Left renal pelvis (tissue), 4 donors: ENCODE measurements at places on chromosomes 1 and 21.

- DNase-seq, result no peak
These were observed 90.8 kb downstream of the LHX9 start for GRCh38 chr1:198007687-198008607.

- DNase-seq, result no peak
These were observed 31.5 kb downstream of the TNFSF4 start for GRCh38 chr1:173175514-173176145.

- no peak for DNase-seq
These were observed 8.3 kb upstream of the TRABD2B start for GRCh38 chr1:48005253-48006117.

GRCh38 chr1:161483361-161483760, 21.9 kb upstream of the FCGR2A start:
- DNase-seq, result no peak

GRCh38 chr1:6593810-6594209, 8.9 kb downstream of the KLHL21 start:
- DNase-seq, result no peak

DNA sequence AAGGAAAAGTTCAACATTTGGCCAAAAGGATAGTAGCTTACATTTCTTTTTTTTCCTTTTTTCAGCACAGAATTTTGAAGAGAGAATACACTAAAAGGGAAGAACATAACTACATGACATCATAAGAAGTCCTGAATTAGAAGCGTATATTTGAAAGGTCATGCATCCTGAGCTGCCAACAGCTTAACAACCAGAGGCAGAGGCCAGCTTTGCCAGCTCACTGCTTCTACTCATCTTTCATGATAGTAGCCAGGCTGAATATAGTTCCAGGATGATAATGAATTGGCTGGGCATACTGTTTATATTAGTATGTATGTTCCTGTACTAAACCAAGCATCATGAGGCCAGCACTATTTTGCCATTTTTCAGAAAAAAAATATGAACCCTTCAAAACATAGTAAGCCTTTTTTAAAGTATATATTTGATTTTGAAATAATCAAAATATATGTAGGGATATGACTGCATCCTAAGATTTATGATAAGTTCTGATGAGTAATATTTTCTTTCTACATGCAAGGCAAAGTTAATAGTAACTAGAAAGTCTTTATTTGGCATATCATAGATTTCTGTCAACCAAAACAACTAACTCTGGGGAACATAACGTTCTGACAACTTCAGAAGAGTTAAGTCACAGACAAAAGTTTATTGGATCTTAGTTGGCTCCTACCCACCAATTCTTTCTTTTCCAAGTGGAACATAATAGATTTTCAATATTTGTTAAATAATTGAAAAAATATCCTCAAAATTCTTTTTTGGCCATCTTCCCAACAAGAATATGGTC, 123.2 kb downstream of the DPYD start:
- no peak for DNase-seq

DNA sequence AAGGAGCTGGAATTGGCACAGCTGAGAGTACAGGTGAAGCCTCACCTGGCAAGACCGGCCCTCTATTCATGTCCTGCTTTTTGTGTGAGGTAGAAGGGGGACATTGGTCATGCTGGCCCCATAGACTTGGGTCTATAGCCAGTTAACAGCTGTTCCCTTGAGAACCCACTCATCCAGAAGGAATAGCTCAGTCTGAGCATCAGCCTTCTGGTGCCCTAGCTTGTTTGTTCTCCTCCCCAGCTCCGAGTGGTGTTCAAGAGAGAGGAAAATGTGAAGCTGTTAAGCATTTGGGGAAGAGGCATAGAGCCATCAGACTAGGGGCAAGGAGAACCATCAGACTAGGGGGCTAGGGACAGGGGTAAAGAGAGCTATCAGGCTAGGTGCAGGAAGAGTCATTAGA, 290.9 kb downstream of the SIPA1L2 start:
- no peak for DNase-seq

- no peak for DNase-seq
These were observed 7.5 kb downstream of the TRIM63 start for GRCh38 chr1:26059906-26060305.

GRCh38 chr21:34979383-34979782, 69.7 kb downstream of the RUNX1 start:
- no peak for DNase-seq

GRCh38 chr1:23768733-23769132, 9.5 kb upstream of the PITHD1 start:
- no peak for DNase-seq

DNA sequence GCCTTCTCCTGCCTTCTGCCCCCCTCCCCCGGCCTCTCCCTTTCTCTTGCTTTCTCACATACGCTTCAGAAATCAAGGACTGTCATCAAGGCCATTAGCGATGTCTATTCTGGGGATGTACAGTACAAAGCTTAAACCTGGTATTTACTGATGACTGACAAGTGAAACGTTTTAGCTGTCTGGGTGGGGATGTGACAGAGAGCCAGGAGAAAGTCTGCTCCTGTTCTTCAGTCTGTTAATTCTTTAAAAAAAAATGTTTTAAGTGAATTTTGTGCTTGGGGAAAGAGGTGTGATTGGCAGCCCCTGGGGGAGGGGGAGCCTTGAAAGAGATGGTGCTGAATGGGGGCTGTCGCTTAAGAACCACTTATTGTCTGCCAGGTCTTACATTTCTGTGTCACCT, 283.0 kb upstream of the PLXNA2 start:
- no peak for DNase-seq

GRCh38 chr1:205528887-205529825, 24.7 kb downstream of the CDK18 start:
- DNase-seq, result no peak

DNA sequence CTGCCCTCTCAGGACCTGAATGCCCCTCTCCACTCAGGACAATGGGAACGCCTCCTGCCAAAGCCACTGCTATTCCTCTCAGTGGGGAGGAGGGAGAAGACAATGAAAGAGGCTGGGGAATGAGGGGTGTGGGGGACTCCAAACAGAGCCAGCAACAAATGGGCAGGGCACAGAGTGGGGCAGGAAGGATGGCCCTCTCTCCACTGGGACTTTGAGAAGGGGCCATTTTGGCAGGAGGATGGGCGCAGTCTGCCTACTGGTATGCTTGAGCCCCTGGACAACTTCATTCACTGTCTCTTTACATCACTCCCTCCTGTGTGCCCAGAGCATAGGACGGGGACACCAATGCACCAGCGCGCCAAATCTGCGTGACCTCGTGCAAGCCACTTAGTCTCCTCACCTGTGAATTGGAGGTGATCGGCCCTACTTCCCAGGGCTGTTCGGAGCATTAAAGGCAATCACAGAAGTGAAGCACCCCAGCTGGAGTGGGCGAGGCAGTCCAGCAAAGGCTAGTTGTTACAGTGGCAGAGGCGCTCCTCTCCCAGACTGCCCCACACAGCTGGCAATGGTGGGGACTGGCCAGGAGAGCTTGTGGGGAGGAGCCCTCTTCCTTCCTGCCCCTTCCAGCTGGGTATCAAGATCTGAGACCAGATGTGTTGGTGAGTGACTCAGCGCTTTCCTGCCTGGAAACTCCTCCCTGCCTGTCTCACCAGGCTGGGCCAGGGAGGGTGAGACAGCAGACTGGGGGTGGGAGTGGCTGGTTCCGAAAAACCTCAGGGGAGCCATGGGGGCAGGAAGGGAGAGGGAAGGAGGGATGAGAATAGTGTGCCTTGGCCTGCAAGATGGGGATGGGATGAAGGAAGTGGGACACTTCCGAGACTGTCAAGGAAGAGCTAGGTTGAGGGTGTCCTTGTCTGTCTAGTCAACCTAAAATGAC, 22.4 kb upstream of the SYNC start:
- no peak for DNase-seq

DNA sequence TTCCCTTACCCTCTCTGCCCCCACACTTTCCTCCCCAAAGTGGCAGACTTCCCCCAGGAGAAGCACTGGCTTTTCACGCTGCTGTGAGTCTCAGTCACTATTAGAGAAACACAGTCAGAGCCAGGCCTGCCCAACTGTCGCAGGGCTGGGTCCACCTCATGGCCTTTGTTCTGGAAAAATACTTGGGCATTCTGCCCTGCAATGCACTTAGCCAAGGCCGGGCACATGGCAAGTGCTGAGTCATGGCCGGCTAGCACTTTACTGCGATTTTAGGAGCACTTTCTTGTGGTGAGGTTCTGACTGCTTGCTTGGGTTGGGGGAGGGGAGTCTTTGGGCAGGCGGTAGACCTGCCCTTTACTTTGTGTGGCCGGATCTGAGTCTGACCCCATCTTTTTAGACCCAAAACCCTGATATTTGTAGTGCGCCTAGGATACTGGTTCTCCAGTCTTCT, 7.7 kb downstream of the EPHX1 start:
- DNase-seq, result no peak

GRCh38 chr21:18759267-18759666, 355.7 kb upstream of the TMPRSS15 start:
- no peak for DNase-seq

DNA sequence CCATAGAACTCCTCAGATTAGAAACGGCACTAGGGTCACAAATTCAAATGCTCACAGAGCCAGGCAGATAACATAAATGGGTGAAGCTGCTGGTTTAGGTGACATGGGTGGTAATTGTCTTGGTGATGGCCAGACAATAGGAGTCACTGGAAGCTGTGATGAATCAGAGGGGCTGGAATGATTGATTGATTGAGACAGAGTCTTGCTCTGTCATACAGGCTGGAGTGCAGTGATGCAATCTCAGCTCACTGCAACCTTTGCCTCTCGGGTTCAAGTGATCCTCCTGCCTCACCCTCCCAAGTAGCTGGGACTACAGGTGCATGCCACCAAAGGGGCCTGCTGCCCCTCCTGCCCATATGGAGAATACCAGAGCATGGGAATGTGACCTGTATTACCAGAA, 63.0 kb downstream of the HIVEP3 start:
- no peak for DNase-seq

DNA sequence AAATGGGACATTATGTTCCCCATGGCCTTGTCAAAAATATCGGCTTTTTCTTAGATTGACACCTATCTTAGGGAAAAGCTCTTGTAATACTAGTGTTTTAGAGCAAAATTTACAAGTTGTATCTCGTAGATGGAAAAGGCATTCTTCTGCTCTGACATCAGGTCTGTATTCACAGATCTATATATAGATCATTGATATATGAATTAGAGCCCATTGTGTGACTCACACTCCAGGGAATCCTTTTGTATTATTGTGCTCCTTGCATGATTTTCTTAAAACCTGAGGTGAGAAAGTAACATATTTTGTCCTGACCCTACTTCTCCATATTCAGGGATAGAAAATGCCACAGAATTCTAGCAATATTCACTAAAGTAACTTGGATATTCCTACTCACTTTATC, 1160.8 kb upstream of the B3GALT2 start:
- DNase-seq, result no peak

DNA sequence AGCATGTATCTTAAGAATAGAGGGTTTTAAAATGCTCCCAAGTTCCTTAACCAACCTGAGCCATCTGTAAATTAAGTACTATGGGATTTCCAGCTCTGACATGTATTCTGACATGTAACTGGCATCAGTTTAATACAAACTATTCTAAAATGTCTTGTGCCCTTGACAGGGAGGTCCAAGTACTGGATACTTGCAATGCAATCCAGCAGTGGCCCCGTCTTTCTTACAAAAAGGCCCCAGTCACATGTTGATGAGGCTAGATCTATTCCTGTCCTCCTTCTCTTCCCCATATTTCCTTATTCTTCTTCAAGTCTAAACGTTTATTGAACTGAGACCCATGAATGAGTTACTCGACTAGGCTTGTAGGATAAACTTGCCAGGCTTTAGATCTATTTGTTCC, 46.4 kb downstream of the MRPL39 start:
- DNase-seq, result no peak

DNA sequence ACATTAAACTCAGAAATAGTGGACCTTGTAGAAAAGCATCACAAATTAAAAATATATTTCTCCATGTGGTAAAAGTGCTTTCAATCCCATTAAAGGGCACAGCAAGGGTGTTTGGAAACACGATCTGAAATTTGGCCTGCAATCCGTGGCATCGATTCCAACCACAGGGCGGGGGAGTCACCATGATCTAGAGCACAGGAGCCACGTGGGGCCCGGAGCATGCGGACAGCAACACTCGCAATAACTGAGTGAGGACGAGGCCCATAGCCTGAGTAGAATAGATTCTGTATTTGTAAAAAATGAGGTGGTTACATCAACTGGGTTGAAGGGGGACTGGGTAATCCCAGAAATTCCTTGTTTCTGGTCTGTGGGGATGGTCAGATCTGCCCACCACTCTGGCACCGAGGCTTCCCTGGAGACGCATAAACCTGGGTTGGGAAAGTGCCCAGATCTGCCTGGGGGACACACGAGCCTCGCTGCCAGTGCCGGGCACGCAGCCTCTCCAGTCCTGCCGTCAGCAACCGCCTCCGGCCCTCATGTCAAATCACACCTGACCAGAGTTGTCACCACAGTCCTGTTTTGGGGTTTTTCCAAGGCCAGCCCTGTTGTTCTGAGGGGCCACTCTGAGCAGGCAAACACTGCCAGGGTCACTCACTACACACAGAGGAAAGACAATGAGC, 104.3 kb downstream of the PGBD5 start:
- no peak for DNase-seq

DNA sequence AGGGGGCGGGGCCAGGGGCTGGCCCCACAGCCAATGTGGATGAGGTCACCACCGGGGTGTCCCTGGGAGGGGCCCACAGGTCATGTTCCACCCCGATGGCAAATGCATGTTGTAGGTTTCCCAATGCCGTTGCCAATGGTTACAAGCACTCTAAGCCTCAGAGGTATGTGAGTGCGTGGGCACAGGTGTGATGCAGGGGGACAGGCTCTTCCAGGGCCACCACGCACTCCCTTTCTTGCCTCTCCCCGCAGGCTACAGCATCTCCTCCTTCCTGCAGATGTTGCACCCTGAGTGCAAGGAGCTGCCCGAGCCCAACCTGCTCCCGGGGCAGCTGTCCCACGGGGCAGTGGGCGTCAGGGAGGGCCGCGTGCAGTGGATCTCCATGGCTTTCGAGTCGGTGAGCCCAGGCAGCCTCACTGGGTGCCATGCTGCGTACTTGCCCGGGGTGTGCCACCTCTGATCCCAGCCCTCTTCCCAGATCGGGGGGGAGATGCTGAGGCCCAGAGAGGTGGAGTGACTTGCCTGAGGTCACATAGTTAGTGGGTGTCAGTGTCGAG, 52.4 kb downstream of the DISP3 start:
- no peak for DNase-seq

GRCh38 chr1:24111996-24112779, at the start of gene MYOM3:
TSS of gene MYOM3 (minus strand) at chr1:24112135. CDS start at chr1:24108636, 3,499 bp downstream.
- no peak for DNase-seq

GRCh38 chr1:230211436-230212145, 144.6 kb downstream of the GALNT2 start:
- no peak for DNase-seq

- DNase-seq, result no peak
These were observed 188.8 kb downstream of the ADGRL2 start for GRCh38 chr1:81989524-81989923.

DNA sequence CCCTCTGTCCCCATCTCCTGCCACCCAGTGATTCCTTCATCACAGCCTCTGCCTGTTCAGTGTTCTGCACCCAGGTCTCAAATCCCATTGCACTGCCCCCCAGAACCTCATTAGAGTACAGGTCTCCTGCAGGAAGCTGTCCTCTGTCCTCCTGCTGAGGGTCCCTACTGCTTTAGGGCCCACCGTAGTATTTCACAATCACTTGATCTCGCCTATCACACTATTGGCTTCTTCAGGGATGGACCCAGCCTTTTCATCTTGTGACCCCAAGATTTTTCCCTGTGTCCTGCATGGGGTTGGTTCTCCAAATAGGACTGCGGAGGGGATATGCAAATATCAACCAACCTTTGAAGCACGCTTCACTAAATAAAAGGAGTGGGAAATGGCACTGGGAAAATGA, 331.1 kb upstream of the AJAP1 start:
- DNase-seq, result no peak

GRCh38 chr1:150383631-150384324, 19.8 kb downstream of the RPRD2 start:
- no peak for DNase-seq
